Chondrocyte (in vitro differentiated cells): ENCODE measurements at places on chromosomes 2 and 18. TPM values are rescaled to one million over a fixed set of nuclear protein-coding genes. Genes with fewer than 3 reads are reported as not detected.

DNA sequence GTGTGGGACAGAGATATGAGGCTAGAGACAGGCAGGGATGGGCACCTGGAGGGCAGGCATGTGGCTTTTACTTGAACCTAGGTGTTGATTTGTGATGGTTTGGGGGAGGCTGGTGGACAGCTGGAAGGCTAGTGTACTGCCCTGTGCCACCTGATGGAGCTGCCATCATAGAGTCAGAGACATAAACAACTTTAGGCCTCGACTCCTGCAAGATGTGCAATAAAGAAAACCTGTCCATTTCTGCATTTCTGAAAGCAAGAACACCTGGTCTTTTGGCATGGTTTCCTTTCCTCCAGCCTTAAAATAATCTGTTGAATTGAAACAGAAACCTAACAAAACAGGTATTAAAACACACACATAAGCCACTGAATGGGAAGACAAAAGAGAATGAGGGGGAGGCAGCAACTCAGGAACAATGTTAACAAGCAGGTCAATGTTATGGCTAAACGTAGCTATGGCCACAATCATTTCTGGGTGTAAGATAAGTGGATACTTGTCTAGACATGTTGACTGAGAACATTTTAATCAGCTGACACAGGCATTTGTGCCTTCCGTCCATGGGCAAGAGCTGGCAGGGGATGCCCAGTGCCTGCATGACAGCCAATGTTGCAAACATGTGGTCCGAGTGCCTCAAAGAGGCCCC is 87.8 kb downstream of the KCTD1 start:
- peaks cover 18% of the 10 kb centered on the region for H3K36me3 ChIP-seq
- DNase-seq = no peak
- H3K4me3 ChIP-seq = no peak overlapping the region
- peaks cover 13% of the 10 kb centered on the region for H3K4me1 ChIP-seq

- H3K4me1 ChIP-seq = peaks cover 8% of the 10 kb centered on the region
- no peak overlapping the region for H3K4me3 ChIP-seq
- H3K27me3 ChIP-seq = no peaks in the 10 kb centered on the region
- DNase-seq = no peak
- H3K36me3 ChIP-seq = peaks cover 5% of the 10 kb centered on the region
- H3K27ac ChIP-seq = no peak overlapping the region
These were observed 32.0 kb downstream of the FASTKD2 start for GRCh38 chr2:206797376-206797775.

DNA sequence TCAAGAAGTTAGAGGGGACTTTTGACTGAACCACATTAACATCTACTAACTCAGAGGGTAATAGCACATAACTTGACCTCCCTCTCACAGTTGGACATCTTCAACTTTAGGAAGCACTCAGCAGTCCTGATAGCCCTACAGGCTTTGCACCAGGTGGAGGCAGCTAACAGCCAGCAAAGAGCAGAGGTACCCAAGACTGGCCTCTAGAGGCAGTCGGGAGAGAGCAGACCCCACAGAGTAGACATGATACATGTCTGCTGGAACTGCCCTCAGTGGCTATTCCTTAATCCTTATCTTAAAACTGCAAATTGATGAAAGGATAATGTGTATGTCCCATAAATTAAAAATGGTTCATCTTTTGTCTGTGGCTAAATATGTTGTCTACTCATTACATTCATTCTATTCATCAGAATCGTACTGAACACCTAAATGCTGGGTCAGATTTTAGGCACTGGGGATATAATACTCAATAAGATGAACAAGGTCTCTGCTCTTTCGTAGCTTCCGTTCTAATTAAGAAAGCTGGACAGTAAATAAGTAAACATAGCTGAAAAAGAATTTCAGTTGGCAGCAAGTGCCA is 49.8 kb downstream of the CAB39 start:
- no peak overlapping the region for H3K4me3 ChIP-seq
- H3K27ac ChIP-seq = no peak overlapping the region
- DNase-seq = no peak
- peaks cover 29% of the 10 kb centered on the region for H3K4me1 ChIP-seq

DNA sequence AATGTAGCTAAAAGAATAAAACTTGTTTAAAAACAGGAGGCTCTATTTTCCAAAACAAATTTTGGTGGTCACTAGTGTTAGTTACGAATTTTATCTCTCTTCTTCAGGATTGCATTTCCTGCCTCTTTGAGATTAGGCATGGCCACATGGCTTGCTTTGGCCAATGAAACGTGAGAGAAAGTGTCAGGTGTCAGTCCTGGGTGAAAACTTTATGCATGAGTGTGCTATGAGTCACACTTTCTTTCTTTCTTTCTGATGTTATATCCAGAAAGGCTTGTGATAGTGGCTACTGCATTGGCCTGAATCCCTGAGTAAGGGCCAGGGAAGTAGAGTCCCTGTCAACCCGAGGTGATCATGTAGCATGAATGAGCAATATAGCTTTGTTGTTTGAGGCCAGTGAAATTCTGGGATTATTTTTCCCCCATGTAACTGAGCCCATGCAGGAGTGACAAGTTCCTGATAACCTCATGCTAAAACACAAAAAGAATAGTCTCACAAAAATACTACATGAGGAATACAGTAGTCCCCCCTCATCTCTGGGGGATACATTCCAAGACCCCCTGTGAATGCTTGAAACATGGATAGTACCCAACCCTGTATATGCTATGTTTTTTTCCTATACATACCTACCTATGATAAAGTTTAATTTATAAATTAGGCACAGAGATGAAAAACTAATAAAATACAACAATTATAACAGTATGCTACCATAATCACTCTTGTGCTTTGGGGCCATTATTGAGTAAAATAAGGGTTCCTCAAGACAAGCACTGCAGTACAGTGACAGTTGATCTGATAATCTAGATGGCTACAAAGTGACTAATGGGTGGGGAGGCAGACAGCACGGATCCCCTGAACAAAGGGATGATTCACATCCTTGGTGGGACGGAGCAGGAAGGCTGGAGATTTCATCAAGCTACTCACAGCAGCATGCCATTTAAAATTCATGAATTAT is 109.5 kb downstream of the CDC42EP3 start:
- no peak overlapping the region for H3K4me3 ChIP-seq
- H3K36me3 ChIP-seq = no peaks in the 10 kb centered on the region
- peak overlapping the region; percentile 87 for H3K27ac ChIP-seq
- H3K4me1 ChIP-seq = peaks cover 44% of the 10 kb centered on the region

GRCh38 chr2:71524476-71524875 is 71.1 kb downstream of the DYSF start:
- H3K27ac ChIP-seq = no peak overlapping the region
- no peaks in the 10 kb centered on the region for H3K4me1 ChIP-seq
- no peak overlapping the region for H3K4me3 ChIP-seq
- DNase-seq = no peak

DNA sequence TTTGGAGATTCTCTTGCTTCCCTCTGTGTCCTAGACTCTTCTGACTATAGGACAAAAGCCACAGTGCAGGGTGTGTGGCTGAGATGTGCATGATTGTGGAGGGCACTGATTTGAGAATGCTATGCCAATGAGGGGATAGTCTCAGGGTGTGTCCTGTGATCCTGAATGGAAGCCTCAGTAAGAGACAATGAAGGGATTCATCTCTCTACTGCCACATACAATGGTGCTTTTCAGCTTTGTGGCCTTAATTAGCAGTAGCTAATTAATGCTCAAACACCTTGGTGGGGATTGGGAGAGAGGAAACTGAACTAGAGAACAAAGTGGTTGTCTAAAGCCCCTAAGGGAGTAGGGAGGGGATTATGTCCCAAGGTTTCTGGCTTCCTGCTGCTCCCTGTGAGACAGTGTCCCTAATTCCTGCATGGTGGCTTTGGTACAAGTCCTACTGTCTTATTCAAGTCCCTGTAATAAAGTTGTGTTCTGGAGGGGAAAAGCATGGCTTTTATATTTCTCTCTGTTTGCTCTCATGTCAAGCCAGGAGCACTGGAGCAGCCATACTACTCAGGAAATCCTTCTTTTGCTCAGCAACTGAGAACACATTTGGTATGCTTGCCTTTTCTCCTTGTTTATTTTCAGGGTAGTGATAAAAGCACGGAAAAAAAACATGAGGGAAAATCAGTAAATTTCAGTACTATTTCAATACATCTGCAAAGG is 415.2 kb upstream of the TCF4 start:
- no peak overlapping the region for H3K27ac ChIP-seq
- H3K4me3 ChIP-seq = no peak overlapping the region
- peaks cover 23% of the 10 kb centered on the region for H3K4me1 ChIP-seq
- DNase-seq = no peak
- no peaks in the 10 kb centered on the region for H3K36me3 ChIP-seq
- no peaks in the 10 kb centered on the region for H3K27me3 ChIP-seq

DNA sequence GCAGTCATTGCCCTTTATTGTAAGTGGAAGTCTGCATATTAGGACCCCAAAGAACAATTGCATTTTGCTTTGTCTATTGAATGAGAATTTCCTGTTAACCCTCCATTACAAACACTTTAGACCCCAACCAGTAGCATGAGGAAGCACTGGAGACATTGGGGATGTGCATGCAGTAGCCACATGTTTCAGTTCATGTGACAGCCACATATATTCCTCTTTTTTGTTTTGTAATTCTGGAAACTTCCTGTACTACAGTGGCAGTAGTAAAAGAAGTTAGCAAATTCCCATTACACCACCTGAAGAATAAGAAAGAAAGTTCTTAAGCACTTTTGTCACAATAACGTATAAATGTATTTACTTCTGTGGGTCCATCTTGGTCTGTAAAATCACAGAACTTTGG is 281.1 kb upstream of the SLC14A2 start:
- H3K27me3 ChIP-seq = peaks cover 6% of the 10 kb centered on the region
- DNase-seq = no peak
- no peak overlapping the region for H3K4me3 ChIP-seq

DNA sequence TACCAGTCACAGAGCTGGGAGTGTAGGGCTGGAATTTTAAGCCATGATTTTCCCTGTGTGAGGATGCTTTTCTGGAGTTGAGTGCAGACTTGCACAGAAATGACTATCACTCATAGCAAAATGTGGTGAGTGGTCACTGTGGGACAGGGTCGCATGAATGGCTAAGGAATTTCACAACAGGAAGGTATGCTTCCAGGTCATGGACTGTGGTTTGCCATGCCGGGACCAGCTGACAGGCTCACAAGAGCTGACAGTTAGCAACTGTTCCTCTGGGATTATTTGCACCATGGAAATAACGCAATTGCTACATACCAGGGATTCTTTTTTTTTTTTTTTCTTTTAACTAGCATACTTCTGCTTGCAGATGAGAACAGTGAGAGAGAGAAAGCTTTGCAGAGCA is 3.8 kb upstream of the UXS1 start:
- peaks cover 20% of the 10 kb centered on the region for H3K27me3 ChIP-seq
- H3K27ac ChIP-seq = peak overlapping the region; percentile 24
- no peak for DNase-seq
- no peaks in the 10 kb centered on the region for H3K36me3 ChIP-seq
- H3K4me3 ChIP-seq = no peak overlapping the region

DNA sequence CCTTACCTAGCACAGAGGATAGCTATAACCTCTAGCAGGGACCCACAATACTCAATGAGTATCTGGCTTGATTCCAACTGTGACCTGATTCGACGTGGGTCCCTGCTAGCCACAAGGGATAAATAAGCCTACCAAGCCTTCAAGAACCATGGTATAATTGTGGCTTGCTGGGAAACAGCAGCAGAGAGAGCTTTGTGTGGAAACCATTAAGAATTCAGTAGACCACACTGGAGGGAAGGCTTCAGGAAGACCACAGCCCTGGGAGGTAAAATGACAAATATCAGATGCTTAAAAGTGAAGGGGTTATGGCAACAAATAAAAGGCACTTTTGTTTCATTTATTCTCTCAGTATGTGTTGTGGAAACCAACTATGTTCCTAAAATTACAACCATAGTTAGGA is 82.6 kb upstream of the WIPF1 start:
- H3K27me3 ChIP-seq = no peaks in the 10 kb centered on the region
- no peak overlapping the region for H3K27ac ChIP-seq
- peaks cover 46% of the 10 kb centered on the region for H3K4me1 ChIP-seq
- H3K4me3 ChIP-seq = no peak overlapping the region
- DNase-seq = no peak

DNA sequence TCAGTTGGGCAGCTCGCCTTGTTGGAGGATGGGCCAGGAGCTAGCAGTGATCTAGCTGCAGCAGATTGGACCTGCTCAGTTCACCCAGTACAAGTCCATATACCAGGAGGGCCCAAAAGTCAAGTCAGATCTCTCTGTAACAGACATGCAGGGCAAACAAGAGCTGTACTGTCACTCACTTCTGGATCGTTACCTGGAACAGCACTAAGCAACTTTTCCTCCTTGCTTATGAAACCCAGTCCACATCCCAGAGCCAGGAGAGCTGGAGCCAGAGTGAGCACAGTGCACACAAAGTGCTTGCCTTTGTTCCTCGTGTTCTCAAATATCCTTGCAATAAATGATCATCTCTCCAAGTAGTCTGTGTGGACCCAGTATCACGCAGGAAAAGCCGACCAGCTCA is 244.1 kb upstream of the FOSL2 start:
- no peaks in the 10 kb centered on the region for H3K36me3 ChIP-seq
- no peaks in the 10 kb centered on the region for H3K27me3 ChIP-seq
- H3K27ac ChIP-seq = no peak overlapping the region
- no peak overlapping the region for H3K4me3 ChIP-seq
- DNase-seq = no peak
- peaks cover 15% of the 10 kb centered on the region for H3K4me1 ChIP-seq

GRCh38 chr2:48165070-48165753 is 258.9 kb upstream of the FBXO11 start:
- no peaks in the 10 kb centered on the region for H3K4me1 ChIP-seq
- H3K36me3 ChIP-seq = no peaks in the 10 kb centered on the region
- DNase-seq = no peak

DNA sequence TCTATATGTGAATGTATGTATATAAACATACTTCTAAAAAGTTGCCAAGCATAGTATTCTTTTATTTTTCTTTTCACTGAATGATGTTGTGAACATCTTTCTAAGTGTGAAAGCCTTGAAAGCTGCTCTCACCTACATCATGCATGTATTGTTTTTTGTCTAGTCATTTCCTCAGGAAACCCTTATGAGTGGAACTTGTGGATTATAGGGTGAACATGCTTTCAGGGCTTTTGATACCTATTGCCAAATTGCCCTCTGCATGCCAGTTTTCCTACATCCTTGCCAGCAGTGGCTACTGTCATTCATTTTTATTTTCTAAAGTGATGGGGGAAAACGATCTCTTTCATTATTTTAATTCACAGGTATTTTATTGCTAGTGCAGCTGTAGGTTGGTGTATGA is 78.3 kb downstream of the ADAM23 start:
- no peak overlapping the region for H3K4me3 ChIP-seq
- DNase-seq = no peak
- no peak overlapping the region for H3K27ac ChIP-seq
- H3K27me3 ChIP-seq = no peaks in the 10 kb centered on the region

- H3K4me1 ChIP-seq = no peaks in the 10 kb centered on the region
- H3K4me3 ChIP-seq = no peak overlapping the region
- H3K36me3 ChIP-seq = no peaks in the 10 kb centered on the region
- DNase-seq = no peak
These were observed 315.3 kb upstream of the SKOR2 start for GRCh38 chr18:47566809-47567208.

- H3K36me3 ChIP-seq = no peaks in the 10 kb centered on the region
- no peak for DNase-seq
- H3K27me3 ChIP-seq = no peaks in the 10 kb centered on the region
- no peaks in the 10 kb centered on the region for H3K4me1 ChIP-seq
- H3K4me3 ChIP-seq = no peak overlapping the region
- H3K27ac ChIP-seq = no peak overlapping the region
These were observed 111.0 kb downstream of the LRRTM1 start for GRCh38 chr2:80193566-80193965.

The CYTIP gene
- total RNA-seq = 0.27 to 0.85 TPM in 2 of 3 replicates, not detected in the other

The METTL5 gene
- 43.5 to 47.6 TPM (median 45.2 TPM) in 3 replicates for total RNA-seq

The SGPP2 gene
- not detected in 3 replicates for total RNA-seq

The RAB17 gene
- 0.25 to 0.95 TPM (median 0.68 TPM) in 3 replicates for total RNA-seq

The STPG4 gene
- 0.25 to 0.58 TPM (median 0.28 TPM) in 3 replicates for total RNA-seq

The SULT1C2 gene
- 0.27 to 0.29 TPM (median 0.28 TPM) in 3 replicates for total RNA-seq

The LYG2 gene
- not detected in 3 replicates for total RNA-seq

The PDE1A gene
- total RNA-seq = 0.69 to 4.5 TPM (median 1.1 TPM) in 3 replicates
